ENCODE measurements at places on chromosomes 4 and X.

- DNase-seq: peak; percentile 8
Observed at GRCh38 chr4:107050525-107051135, 14.5 kb upstream of the DKK2 start.

DNA sequence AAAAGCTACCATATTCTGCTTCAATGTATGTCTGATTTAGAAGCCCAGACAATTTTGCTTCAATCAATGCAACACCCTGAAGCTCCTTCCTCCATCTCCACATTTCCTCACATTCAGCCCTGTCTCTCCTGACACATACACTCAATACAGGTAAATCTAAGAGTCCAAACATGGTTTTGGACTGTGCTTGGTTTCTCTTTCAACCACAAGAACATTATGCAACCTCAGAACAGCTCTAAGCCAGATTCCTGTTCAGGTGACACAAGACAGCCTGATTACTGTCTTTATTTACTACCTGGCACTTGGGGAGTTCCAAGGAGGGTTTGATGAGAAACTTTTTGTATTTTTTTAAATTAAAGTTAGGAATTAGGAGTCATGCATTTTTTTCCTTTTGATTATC, 307.5 kb upstream of the SLIT2 start:
- DNase-seq: no peak

- DNase-seq: no peak
Observed at GRCh38 chr4:107751670-107752069, 31.6 kb upstream of the PAPSS1 start.

DNA sequence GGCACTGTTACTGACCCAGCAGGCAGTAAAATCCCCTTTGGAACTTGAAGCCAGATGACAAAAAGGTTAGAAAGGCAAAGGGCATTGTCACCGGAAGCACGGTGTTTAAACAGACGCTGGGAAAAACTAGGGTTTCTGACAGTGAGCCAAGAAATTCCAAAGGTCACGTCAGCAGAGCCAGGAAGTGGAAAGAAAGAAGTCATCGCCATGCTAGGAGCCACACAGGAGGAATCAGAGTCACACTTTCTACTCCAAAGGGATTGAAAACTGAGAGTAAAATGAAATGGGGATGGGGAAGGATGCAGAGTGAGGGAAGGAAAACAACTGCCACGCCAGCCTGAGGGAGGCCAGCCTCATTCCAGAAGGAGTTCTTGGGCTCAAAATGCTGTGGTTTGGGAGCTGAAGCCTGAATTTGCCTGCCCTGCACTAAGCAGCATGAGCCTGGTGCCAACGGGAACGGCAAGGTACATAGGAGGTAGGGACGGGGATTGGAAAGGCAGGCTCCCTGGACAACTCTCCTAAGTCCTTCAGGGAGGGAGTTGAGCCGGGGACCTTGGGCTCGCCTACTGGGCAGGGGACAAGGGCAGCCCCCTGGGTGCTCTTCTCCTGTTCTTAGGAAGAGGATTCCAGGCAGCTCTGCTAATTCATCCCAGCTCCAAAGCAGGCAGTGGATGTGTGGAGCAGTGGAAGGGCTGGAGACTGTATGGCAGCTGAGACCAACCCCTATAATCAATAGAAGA, 66.8 kb downstream of the SOWAHB start:
- DNase-seq: peak; percentile 81

DNA sequence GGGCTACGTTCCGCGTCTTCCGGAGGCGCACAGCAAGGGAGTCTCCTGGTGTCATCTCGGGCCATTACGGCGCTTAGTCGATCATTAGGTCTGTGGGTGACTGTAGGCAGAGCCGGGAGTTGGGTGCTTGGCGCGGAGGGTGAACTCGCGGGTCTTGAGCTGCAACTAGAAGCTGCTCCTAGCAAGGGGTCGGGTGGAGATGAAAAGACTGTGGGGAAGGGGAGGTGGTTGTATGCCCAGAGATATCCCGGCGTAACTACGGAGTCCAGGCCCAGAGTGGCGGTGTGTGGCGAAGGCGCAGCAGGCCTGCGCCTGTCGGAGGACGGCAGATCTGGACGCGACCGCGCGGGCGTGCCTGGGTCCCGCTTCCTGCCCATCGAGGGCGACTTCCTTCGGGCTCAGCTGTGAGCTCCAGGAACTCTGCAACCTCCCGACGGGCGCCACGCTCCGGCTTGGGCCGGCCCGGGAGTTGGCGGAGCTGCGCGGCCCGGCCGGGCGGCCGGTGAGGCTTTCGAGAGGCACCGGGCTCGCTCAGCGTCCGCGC, 2.7 kb upstream of the NKX3-2 start:
- DNase-seq: no peak

- peak; percentile 42 for DNase-seq
Observed at GRCh38 chr4:82371497-82371896, 2.3 kb downstream of the HNRNPD start.

DNA sequence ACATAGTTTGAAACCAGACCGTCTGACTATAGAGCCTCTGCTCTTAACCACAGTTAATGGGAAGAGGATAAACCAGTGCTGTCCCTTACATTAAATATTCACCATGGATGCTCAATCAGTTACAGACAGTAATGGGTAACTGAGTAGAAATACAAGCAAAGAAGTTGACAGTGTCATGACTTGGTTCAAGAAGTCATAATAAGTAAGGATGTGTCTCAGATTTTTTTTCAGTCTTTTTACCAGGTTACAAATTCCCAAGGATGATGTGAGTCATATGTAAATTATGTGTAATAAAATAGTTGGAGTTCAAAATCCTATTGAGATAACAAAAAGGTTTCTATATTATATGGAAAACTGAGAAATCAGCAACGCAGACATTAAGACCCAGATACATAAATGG, 31.1 kb downstream of the ZCCHC4 start:
- no peak for DNase-seq

GRCh38 chrX:38807873-38808272, 6.6 kb downstream of the MID1IP1 start:
- DNase-seq: no peak

GRCh38 chrX:11462136-11462535, 168.9 kb downstream of the AMELX start:
- DNase-seq: no peak

DNA sequence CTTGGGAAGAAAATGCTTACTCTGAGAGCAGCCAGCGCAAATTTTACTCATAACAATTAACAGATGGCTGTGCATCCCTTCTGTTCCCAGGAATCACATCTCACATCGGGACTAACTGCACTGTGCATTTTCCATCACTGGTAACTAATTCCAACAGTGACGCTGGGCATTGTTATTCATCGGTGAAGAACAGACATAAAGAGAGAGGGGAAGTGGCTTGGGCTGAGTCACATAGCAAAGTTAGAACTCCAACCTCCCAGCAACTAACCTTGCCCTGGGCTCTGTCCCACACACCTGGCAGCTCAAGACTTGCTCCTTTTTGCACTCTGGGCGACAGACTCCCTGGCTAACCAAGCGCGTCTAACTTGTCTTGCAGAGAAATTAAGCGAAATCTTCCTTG, 6.4 kb upstream of the LONRF3 start:
- no peak for DNase-seq

DNA sequence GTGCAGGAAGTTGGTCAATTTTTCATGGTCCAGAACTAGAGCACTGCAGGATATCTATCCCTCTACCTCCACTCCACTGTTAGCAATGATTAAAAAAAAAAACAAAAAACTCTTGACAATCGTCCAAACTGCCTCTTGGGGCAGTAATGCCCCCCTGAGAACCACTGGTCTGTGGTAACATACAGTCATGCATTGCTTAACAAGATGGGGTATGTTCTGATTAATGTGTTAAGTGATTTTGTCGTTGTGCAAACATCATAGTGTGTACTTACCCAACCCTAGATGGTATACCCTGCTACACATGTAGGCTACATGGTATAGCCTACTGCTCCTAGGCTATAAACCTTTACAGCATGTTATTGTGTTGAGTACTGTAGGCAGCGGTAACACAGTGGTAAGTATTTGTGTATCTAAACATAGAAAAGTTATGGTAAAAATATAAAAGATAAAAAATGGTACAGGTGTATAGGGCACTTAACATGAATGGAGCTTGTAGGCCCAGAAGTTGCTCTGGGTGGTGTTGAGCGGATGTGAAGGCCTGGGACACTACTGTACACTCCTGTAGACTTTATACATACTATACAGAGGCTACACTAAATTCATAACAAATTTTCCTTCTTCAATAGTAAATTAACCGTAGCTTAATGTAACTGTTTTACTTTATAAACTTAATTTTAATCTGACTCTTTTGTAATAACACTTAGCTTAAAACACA, 34.1 kb downstream of the ART3 start:
- no peak for DNase-seq

DNA sequence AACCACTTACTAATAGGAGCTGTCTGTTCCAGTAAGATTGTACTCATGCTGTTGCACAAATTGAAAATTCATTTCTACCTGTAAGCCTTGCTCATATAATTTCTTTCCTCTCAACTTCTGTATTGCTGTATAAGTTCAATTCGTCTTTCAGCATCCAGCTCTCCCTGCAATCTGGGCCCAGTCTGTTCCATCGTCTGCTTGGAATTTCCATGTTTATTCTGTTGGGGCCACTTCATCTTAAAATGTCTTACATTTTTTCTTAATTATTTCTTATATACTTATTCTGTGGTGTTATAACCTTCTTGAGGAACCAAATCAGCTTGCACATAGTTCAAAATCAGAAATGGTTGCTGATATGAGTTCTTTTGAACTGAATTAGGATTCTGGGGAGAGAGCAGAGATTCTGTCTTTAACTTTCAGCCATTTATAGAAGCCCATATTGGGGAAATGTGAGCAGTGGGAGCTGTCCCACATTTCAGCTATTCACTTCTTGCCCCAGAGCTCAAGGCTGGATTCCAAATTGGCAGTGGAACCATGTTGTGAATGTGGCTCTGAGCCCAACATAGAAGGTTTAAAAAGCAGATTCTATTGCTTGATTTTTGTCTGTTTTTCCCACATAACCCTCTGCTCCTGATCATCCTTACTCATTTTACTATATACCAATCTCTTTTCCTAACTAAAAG, 291.9 kb downstream of the BMPR1B start:
- DNase-seq: peak; percentile 87

DNA sequence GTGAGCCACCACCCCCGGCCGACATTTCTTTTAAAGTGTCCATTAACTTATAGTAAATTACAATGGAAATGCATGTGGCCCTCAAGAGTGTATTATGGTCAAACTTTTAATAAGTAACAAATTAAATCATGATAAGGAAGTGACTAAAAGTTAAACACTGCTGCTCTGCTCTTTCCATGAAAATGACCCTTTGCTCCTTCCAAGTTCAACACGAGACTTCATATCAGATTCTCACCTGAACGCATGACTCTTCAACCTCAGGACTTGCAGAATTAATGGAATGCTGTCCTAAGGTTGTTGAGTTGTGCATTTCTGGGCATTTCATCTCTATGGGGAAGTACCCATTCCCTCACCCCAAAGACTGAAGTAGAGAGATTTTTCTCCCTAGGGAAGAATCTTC, 27.1 kb downstream of the AWAT2 start:
- DNase-seq: no peak

- DNase-seq: no peak
Observed at GRCh38 chr4:101020956-101021355, 326.4 kb downstream of the PPP3CA start.

- DNase-seq: no peak
Observed at GRCh38 chr4:105194328-105195231, 47.9 kb downstream of the TET2 start.

- DNase-seq: peak; percentile 21
Observed at GRCh38 chrX:16711893-16712547, 449 bp downstream of the CTPS2 start.

GRCh38 chrX:14497184-14497666, 32.1 kb upstream of the GLRA2 start:
- DNase-seq: peak; percentile 38

- no peak for DNase-seq
Observed at GRCh38 chr4:168551945-168552695, 55.3 kb downstream of the PALLD start.

- peak; percentile 4 for DNase-seq
Observed at GRCh38 chr4:8723222-8723980, 130.8 kb downstream of the CPZ start.

DNA sequence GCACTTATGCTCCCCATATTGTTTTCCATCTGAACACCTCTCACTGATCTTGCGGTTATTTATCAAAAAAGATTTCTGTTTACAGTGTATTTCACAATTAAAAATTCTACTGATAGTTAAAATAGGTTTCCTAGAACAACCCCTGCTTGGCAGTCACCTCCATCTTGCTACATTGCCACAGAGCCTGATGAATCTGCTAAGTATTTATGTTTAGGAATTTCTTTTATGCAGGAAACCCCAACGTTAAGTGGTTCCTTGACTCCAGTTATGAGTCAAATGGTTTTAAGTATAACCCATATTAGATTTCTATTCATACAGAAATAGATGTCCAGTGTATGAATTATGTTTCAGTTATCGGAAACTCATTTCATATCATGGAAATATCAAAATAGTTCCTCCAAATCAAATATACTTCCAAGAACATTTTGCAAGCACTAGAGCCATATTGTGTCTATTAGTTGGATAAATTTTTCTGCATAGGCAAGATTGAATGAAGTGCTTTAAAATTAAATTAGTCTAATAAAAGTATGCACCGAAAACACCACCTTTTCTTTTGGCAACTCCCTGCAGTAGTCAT, 20.6 kb downstream of the GALNT7 start:
- no peak for DNase-seq

GRCh38 chr4:52968691-52969090, 106.6 kb downstream of the RASL11B start:
- DNase-seq: no peak

DNA sequence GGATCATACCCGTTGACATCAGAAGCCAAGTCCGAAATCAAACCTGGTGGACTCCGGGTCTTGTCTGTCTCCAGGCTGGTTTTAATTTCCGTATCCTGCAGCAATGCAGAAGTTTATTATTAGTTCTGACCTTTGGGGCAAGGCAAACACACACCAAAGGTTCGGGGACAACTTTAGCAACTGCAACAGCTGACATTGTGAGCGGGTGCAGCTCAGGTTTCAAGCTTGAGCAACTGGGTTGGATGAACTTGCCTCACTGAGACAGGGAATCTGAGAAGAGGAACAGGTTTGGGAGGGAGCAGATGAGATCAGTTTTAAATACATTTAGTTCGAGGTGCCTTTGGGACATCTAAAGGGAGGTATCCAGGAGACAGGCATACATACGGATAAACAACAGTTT, 110.7 kb downstream of the GNL3L start:
- DNase-seq: peak; percentile 8

DNA sequence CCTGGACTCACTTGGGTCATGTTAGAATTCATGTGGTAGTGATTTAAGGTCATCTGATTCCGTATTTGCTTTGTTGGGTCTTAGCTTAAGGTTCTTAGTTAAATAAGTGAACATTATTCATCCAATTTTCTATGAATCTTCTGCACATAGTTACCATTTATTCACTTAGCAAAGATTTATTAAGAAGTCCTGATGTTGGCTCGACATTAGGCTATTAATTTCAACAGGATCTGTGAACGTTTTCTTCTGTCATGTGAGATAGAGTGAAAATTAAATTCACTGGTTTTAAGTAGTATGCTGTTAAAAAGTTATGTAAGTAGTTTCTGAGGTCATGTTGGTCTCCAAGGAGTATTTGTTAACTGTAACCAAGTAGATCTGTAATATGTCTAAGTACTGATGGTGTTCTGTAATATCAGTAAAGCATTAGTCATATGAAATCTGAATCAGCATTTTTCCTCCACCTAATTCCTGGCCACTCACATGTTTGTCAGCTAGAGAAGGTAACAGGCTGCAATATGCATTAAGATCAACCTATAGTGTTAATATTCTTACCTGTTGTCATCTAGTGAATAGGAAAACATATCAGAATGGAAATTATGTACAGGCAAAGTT, 155.6 kb downstream of the PCDH7 start:
- no peak for DNase-seq
